ENCODE measurements at places on chromosomes 6 and 20.

GRCh38 chr6:83308833-83309232 lies 115.7 kb downstream of the RWDD2A start:
- no peak for DNase-seq

- DNase-seq = no peak
These were observed 24.4 kb downstream of the BHLHE23 start for GRCh38 chr20:62982124-62983075.

DNA sequence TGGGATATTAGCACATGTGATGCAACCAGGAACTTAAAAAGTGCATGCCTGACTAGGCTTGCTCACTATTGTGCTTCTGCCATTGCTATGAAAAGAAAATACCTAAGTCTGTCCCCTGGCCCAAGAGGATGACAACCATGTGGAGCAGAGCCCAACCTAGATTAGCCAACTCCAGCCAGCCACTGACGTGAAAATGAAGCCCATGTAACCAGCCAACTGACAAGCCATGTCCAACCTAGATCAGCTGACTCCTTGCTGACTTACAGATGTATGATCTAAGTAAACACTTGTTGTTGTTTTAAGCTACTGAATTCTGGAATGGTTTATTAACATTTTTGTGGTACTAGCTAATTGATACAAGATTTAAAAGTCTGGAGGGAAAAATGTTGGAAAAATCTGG lies 47.5 kb downstream of the PIGU start:
- DNase-seq = no peak

DNA sequence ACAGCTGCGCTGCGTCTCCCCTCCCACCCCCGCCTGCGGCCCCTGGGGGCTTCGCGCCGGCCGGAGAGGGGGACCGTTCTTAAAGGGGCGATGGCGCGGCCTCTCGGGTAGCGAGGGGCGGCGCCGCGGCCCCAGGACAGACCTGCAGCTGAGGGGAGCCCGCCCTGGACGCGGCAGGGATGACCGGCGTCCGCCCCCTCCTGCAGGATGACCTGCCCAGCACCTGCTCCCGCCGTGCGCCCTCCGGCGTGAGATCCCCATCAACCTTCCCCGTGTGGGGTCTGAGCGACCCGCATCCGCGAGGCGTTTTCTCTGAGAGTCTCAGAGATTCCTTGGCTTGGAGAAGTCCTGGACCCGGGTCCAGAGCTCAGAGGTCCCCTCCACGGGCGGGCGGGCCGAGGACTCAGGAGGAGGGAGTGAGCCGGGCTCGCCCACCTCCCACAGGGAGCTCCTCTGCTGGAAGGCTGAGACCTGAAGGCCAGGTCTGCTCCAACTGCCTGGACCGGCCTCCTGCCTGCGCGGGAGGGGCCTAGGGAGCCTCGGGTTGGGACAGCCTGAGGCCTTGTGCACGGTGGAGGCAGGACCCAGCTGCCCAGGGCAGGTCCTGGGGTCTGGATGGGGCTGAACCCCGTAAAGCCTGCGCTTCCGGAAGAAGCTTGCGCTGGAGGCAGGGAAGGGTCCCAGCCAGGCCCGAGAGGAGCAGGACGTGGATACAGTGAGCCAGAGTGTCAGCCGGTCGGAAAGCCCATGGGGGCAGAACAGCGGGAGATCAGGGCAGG lies 532 bp upstream of the NKAIN4 start:
- DNase-seq = no peak

DNA sequence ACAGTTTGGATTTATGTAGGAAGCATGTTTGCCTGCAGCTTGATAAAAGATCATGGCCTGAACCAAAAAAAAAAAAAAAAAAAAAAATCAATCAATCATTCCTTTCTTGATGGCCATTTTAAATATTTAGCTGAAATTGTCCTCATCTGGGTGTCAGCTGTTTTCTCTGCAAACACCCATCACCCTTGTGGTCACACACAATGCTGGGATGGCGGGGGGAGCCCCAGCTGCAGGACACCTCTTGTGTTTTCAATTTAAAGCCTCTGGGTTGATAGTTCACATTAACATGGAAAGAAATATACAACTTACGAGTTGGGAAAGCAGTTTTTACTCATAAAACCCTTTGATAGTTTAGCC lies 160.4 kb downstream of the ZFP64 start:
- DNase-seq = no peak

DNA sequence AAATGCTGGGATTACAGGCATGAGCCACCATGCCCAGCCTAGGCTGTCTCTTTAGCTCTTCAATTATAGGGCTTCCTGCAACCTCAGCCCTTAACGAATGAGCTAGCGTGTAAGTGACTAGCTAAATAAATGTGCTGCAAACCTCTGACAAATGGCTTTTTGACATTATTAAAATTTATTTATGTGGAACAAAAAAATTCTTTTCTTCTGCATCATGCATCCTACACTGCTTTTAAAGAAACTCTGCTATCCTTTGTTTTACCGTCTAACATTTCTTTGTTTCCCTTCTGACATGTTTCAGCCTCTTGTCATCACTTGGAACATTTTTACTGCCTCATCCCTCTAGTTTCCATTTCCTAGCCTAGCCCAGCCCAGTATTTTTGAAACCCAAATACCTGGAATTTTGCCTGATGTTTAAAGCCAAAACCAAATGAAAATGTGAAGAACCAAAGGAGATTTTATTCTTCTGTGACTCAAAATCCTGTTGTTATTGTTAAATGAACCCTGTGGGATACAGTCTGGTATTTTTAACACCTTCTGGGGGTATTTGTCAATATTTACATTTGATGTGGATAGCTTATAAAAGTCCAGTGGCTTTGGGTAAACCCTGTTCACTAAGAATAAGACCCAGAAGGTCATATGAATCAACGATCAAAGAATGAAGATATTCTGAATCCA lies 9.5 kb downstream of the NT5E start:
- peak; percentile 83 for DNase-seq

- DNase-seq = no peak
These were observed 15.1 kb downstream of the ACSS1 start for GRCh38 chr20:25042531-25043498.

DNA sequence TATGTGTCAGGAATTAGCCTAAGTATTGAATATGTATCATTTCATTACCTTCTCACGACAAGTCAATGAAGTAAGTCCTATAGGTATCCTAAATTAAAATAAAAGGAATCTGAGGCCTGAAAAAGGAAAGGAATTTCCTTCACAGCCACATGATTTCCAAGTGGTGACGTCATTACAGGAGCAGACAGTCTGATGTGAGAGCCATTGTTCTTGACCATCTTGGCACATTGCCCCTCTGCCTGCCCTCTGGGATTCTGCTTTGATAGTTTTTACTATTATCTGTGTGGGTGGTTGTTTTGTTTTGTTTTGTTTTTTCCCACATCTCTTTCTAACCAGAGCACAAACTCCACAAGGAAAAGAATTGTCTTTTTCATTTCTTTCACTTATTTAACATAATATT lies 219.8 kb upstream of the UFL1 start:
- no peak for DNase-seq

DNA sequence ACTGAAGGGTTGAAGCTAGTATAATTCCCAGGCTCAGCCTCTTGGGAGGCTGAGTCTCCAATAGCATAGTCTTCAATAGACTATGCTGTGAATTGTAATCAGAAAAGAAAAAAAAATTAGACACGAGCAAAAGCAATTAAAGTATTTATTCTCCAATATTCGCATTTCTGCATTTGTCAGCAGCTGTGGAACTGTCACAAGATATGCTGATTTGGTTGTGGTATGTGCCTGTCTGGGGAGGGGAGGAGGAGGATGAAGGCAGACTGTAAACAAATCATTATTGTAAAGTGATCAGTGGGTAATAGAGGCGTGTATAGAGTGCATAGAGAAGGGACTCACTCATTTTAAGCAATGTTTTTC lies 10.1 kb upstream of the BICRAL start:
- no peak for DNase-seq

DNA sequence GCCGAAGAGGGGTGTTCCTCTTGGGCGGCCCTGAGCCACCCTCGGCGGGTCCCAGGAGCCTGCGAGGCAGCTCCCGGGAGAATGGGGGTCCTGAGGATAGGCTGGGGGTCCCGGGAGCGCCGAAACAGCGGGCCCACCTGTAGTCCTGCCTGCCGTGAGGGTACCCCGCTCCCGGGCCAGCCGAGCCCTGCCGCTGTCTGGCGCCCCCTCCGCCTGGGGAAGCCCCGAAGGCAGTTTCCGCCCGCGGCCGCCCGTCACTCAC lies 280 bp downstream of the SPATA2 start:
- DNase-seq = no peak

DNA sequence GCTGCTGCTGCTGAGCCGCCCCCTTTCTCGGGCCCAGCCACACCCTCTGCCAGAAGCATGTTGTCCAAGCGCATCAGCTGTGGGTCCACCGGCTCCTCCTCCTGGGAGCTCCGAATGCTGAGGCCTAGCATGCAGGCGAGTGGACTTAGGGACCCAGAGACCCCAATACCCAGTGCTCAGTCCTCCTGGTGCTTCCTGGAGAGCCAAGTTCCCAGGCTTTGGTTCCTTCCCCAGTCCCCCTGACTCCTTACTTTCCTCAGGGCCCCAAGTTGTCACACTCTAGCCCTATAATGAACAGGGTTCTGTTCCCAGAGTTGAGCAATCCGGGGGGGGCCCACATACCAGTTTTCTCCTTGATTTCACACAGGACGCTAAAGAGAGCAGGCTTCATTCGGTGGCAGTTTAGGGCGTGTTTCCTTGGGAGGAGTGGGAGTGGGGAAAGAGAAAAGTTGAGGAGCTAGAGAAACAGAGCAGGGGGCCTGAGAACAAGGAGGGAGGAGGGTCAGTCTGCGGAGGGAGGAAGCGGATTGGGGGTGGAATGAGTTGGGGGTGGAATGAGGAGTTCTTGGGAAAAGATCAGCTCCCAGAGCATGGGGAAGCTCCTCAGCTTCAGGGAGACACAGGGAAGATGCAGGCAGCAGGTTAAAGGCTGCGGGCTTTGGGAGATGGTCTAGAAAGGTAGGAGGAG lies 1.5 kb downstream of the PBX2 start:
- no peak for DNase-seq

- no peak for DNase-seq
These were observed 21.3 kb downstream of the ECI2 start for GRCh38 chr6:4114123-4114522.

GRCh38 chr6:25617997-25618396 lies 34.0 kb upstream of the SCGN start:
- no peak for DNase-seq

- no peak for DNase-seq
These were observed 9.0 kb upstream of the MLIP start for GRCh38 chr6:54102238-54102637.

- DNase-seq = no peak
These were observed 30.8 kb upstream of the HLA-DOA start for GRCh38 chr6:33040157-33040556.

DNA sequence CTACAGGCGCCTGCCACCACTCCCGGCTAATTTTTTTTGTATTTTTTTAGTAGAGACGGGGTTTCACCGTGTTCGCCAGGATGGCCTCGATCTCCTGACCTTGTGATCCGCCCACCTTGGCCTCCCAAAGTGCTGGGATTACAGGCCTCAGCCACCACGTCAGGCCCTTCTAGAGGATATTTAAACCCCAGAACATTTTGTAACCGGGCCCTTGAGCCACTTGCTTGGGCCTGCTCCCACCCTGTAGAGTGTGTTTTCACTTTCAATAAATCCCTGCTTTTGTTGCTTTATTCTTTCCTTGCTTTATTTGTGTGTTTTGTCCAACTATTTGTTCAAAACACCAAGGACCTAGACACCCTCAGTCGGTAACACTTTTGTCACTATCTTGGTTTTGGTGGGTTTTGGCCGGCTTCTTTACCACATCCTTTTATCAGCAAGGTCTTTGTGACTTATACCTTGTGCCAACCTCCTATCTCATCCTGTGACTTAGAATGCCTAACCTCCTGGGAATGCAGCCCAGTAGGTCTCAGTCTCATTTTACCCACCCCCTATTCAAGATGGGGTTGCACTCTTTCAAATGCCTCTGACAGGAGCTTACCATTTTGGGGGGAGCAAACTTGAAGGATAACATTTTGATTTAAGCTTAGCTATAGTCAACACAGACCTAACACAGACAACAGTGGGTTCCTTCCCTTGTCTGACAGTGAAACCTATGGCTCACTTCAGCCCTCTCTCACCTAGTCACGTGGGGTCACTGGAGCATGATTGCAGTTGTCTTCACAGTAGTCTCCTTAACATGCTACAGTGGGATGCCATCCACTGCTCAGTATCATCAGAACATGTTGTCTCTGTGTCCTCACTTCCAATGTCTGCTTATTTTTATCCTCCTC lies 27.9 kb upstream of the KIF6 start:
- no peak for DNase-seq

- DNase-seq = no peak
These were observed 18.4 kb downstream of the DLL1 start for GRCh38 chr6:170272341-170273065.

- peak; percentile 90 for DNase-seq
These were observed 452 bp downstream of the TRAF3IP2 start for GRCh38 chr6:111605100-111605751.

DNA sequence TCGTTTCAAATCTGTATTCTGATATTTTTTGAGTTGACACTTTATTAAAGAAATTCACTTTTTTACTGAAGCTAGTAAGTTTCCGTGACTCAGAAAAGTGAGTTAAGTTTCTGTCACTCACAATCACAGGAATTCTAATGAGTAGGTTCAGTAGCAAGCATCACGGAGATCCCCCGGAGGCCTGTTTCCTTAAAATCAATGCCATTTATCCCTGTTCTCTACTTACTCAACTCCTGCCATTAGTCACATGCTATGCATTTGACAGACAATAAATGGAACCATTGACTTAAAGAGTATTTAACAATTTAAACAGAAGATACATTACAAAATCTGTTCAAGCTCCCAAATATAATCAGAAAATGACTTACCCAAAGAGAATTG lies 9.1 kb downstream of the SLC18B1 start:
- DNase-seq = no peak

- DNase-seq = no peak
These were observed 92.0 kb upstream of the TMEM181 start for GRCh38 chr6:158467923-158468322.

- no peak for DNase-seq
These were observed 36.8 kb upstream of the MRPS18A start for GRCh38 chr6:43724354-43724753.

DNA sequence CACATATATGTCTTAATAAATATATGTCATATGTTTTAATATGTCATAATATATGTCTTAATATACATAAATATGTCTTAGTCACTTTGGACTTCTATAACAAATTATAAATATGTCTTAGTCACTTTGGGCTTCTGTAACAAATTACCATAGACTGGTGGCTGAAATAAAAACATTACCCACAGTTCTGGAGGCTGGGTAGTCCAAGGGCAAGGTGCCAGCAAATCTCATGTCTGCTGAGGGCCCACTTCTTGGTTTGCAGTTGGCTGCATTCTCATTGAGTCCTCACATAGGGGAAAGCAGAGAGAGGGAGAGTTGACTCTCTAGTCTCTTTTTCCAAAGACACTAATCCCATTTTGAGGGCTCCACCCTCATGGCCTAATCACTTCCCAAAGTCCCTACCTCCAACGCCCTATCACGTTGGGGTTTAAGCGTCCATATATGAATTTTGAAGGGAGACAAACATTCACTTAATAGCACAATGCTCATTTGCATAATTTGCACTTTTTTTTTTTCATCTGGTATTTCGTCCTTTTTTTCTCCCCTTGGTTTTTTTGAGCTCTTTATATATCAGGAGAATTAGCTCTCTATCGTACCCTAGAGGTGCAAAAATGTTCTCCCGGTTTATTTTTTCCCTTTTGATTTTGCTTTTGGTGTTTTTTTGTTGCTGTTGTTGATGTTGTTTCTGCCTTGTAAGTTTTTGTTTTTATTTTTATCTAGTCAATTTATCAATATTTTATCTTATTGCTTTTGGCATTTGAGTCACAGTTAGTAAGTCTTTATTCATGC lies 266.4 kb downstream of the PLCB1 start:
- no peak for DNase-seq

Data from skeletal muscle cell (primary cell).